ENCODE measurements at places on chromosomes 3 and 15. TPM values are rescaled to one million over a fixed set of nuclear protein-coding genes. Genes with fewer than 3 reads are reported as not detected.

The CFAP92 gene
- total RNA-seq = 1.5 TPM

The P2RY13 gene
- 0.29 TPM for total RNA-seq

The KBTBD13 gene
- total RNA-seq = 0.09 TPM

The NUP210 gene
- total RNA-seq = 14.8 TPM

GRCh38 chr3:115436767-115437301 lies 186.5 kb upstream of the GAP43 start:
- no peak for DNase-seq

DNA sequence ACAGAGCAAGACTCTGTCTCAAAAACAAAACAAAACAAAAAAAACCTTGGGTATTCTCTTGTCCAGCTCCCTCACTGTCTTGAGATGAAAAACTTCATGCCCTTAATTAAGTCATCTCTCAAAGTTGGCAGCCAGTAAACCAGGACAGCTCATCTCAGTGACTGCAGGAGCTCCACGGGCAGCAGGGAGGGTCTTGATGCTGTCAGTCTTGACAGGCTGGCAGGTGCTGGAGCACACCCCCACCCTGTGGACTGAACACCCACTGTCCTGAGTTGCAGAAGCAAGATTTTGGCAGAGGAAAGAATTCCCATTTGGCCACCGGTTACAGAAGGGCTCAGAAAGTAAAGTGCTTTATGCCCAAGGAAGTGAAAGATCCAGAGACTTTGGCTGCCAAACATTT lies 8.0 kb downstream of the DNAJA4 start:
- DNase-seq = no peak

DNA sequence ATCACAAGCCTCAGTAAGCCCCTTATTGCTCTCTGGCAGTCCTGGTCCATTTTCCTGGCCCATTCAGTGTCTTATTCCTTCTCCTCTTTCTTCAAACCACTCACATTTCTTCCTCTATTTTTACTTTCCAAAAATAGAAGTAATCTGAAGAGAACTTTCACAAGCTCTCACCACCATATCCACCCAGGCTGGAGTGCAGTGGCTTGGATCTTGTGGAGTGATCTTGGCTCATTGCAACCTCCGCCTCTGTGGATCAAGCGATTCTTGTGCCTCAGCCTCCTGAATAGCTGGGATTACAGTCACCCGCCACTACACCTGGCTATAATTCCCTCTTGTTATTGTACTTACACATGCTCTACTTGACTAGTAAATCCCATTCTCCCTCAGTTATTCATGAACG lies 16.8 kb downstream of the ARMC8 start:
- DNase-seq = no peak

DNA sequence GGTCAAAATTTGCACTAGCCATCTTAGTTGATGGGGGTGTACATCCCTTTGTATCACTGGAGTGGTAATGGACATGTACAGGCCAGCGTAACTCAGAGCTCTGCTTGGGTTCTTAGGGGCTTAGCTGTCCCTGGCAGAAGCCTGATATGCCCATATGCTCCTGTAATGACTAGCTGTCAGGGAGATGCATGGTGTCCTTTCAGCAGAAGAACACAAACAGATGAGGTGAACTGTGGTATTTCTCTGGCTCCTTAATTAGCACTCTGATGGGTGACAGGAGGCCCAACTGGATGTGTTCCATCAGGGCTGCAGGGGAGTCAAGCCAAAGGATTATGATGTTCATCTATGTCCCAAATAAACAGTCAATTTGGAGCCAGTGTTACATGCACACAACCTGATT lies 774.5 kb downstream of the AGBL1 start:
- DNase-seq = no peak

- DNase-seq = no peak
These were observed 567.8 kb downstream of the ZIC1 start for GRCh38 chr3:147977001-147977400.

GRCh38 chr15:68336516-68336915 lies 59.0 kb downstream of the FEM1B start:
- no peak for DNase-seq

DNA sequence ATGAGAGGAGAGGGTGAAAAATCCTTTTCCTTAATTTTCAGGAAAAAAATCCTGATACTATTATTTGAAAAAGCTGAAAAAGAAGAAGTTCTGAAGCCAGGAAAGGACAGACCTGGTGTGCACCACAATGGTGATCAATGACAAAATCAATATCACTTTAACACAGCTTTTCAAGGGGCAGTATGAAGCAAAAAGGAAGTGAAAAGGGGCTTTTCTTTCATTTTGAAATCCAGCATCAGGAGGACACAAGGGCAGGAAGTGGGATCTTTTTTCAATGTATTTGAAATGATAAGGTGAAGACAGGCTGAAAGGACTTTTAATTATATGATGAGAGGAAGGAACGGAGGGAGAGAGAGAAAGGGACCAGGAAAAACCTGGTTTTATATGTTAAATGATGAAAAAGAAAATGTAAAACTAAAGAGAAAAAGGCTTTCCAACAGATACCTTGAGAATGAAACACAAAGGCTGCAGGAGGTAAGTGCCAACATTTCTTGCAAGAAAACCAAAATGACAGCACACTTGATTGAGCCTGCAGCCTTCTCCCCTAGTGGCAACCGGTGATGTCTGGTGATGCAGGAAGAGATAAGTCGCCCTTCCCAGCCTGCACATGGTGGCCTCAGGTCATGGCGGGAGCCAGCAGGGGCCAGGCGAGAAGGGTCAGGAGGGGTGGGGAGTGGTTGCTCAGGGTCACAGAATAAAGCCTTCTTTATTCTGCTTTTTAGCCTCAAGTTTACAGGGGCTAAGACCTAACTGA lies 236.7 kb upstream of the WNT5A start:
- DNase-seq = no peak

DNA sequence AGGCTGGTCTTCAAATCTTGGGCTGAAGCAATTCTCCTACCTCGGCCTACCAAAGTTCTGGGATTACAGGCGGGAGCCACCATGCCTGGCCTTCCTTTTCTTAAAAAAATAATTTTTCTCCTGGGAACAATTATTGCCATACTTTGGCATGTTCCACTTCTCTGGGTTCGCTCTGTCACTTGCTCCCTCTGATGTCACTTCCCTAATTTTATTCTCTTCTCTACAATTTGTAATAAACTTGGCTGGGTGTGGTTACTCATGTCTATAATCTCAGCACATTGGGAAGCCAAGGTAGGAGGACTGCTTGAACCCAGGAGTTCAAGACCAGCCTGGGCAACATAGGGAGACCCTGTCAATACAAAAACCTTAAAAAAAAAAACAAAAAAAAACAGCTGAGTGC lies 6.1 kb upstream of the IMPDH2 start:
- DNase-seq = no peak

- no peak for DNase-seq
These were observed 234.5 kb upstream of the CDIN1 start for GRCh38 chr15:36344887-36345286.

GRCh38 chr3:5540532-5540931 lies 353.0 kb downstream of the EDEM1 start:
- DNase-seq = no peak
